Gastroesophageal sphincter (tissue), 4 donors: ENCODE measurements at places on chromosomes 16 and 17. TPM values are rescaled to one million over a fixed set of nuclear protein-coding genes. Genes with fewer than 3 reads are reported as not detected.

Gene KRT33A
- total RNA-seq, result not detected

Gene TMC7
- total RNA-seq, result 0.40 TPM

Gene RNF43
- not detected for total RNA-seq

Gene KRTAP4-3
- total RNA-seq, result not detected

Gene NPIPA2
- total RNA-seq, result 4.0 TPM

Gene RARA
- total RNA-seq, result 31.1 TPM

Gene CES5A
- not detected for total RNA-seq

Gene AANAT
- total RNA-seq, result not detected

Gene C16orf96
- 0.40 TPM for total RNA-seq

Gene TEKT5
- total RNA-seq, result 0.19 TPM

Gene SPEM2
- total RNA-seq, result not detected
